Central memory CD8-positive, alpha-beta T cell (primary cell): ENCODE measurements at places on chromosomes 1 and 21.

- DNase-seq, result no peak
Observed at GRCh38 chr1:234985516-234986294, 142.9 kb downstream of the TOMM20 start.

DNA sequence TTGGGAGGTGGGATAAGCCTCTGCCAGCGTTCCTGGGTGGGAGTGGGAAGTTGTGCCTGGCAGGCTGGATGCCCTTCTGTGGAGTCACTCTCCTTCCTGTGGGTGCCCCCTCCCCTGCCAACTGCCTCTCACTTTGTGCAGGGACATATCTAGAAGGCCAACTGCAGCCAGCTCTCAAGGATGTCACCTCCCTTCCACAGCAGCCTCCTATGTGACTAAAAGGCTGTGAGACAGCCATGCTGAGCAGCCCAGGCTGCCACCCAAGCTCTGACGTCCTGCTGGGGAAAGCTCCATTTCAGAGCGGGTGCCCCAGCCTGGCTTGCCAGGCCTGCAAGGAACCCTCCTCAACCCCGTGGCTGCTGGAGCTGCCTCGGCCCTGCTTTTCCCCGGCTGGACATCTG lies 19.6 kb upstream of the SLC26A9 start:
- no peak for DNase-seq

- no peak for DNase-seq
Observed at GRCh38 chr1:23419180-23419579, 5.4 kb downstream of the TCEA3 start.

GRCh38 chr1:54272772-54273091 lies 72.8 kb downstream of the MRPL37 start:
- DNase-seq, result no peak

- DNase-seq, result no peak
Observed at GRCh38 chr1:87478231-87478630, 149.6 kb downstream of the LMO4 start.

DNA sequence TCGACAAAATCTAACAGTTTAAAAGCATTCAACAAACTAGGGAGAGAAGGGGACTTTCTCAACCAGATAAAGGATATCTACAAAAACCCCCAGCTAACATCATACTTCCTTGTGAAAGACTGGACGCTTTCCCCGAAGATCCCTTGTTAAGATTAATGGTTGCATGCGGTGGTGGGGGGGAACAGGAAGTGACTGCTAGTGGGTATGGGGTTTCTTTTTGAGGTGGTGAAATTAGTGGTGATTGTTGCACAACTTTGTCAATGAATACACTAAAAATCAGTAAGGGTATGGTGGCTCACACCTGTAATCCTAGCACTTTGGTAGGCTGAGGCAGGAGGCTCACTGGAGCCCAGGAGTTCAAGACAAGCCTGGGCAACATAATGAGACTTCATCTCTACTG lies 26.9 kb upstream of the EYA3 start:
- peak; percentile 15 for DNase-seq

- no peak for DNase-seq
Observed at GRCh38 chr1:63408331-63408730, 40.9 kb downstream of the ALG6 start.

- DNase-seq, result no peak
Observed at GRCh38 chr1:41255978-41256377, 13.9 kb upstream of the SCMH1 start.

GRCh38 chr21:45767071-45768006 lies 123.8 kb downstream of the PCBP3 start:
- DNase-seq, result no peak

DNA sequence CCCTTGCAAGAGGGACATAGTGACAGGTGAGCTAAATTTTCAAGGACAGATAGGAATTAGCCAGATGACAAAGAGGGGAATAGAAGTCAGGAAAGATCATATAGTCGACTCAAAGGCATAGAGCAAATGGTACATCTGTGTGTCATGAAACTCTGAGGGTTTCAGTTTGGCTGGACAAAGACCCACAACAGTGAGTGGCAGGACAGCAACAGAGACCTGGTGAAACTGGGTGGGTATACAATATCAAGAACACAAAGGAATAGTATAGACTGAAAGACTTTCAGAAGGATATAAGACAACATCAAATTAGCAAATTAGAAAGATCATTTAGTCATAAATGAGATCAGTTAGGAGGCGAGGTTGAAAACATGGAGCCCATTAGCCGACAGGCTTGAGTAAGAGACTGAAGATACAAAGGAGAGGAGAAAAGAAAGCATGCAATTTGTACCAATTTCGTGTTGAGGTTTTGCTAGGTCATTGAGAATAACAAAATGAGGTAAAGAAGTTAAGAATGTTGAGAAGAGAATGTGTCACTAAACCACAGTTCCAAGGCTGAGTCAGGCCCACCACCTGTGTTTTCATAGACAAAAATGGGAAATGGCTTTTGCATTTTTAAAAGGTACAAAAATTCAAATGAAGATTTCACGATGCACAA lies 213.8 kb downstream of the HHIPL2 start:
- DNase-seq, result no peak

DNA sequence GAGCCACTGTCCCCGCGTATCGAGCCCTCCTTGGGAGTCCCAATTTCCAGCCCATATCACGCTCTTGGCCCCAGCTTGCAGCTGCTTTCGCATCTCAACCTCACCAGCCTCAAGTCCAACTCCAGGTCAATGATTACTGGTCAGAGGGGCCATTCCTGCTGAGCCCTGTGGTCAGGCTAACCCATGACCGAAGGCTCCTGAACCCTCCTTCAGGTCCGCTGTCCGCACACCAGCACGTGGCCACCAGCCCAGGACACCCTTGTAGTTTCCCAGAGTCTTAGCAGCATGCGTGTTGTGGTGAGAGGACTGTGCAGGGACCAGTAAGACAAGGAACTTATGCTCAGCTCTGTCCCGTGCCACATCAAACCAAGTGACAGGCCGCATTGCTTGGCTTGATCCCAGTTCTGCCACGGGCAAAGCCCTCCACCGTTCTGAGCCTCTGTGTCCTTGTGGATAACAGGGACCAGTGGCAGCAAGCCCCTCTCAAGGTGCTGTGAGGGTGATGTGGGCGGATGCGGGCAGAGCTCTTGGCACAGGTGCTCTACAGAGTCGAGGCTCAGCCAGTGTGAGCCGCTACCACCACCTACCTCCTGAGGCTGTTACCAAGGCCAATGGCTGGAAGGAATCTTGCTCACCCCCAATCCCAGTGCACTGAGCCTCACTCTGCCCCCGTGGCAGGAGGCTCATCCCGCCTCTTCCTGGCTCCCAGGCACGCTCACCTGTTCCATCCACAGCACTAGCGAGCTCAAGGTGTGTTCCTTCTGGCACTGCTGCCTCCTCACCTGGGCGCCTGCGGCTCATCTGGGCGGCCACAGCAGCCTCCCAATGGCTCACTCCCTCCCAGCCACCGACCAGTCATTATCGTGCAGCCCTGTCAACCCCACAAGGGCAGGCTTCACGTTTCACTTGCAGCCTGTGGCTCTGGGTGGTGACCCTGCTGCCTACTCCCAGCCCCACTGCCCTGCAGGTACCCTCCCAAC lies 20.4 kb downstream of the KRTAP10-1 start:
- no peak for DNase-seq

DNA sequence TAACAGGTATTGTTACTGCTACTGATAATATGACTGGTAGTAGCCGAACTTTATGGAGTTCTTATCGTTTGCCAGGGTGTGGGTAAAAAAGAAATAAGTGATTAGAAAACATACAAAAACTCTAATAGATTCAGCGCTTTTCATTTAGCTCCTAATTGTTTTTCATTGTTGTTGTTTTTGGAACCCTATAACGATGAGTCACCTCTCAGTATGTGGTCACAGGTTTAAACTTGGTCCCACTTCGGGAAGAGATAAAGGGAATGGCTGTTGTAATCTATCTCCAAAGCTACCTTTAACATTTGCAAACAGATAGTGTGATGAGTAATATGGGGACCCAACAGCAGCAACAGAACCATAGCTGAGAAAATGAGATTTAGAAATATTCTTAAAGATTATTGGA lies 62.7 kb upstream of the BCL10 start:
- no peak for DNase-seq

GRCh38 chr1:162541619-162542141 lies 19.8 kb upstream of the UAP1 start:
- no peak for DNase-seq

DNA sequence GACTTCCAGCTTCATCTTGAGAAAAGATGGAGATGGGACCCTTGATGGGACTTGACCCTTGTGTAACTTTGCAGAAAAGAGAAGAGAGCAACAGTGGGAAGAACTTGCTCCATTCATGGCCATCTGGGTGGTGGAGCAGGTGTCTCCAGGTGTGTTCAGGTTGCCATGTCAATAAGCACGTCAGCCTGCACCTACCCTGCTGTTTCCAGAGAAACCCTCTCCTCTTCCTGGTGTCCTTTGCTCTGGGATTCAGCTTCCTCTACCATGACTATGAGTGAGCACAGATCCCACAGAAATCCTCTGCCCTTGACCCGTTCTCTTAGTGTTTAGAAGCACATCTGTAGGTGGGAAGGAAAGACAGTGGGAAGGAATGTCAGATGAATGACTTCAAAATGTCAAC lies 21.8 kb upstream of the OTUD3 start:
- DNase-seq, result no peak

GRCh38 chr1:110472546-110472945 lies 21.6 kb downstream of the PROK1 start:
- no peak for DNase-seq

- DNase-seq, result no peak
Observed at GRCh38 chr1:192070213-192070612, 88.0 kb upstream of the RGS18 start.

DNA sequence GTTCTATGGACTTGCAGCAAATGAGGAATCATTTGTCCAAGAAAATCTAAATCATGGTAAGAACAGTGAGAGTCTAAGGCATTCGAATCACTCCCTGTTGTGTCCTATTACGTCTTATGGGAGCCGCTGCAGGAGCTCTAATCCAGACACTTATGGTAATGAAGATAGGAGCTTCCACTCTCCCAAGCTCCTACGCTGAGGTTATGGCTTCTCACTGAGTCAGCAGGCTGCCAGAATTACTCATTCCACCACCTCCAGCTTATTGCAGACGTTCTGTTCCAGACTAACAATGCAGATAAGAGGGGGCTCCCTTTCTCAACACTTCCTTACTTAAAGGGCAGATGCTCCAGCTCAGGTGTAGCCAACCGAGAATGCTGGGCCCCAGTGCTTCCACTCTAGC lies 212.6 kb downstream of the GREM2 start:
- no peak for DNase-seq

- DNase-seq, result no peak
Observed at GRCh38 chr1:155207806-155208540, at the start of gene THBS3. Gene THBS3, minus strand, starts transcription at chr1:155207897. Its CDS starts 21 bp downstream, at chr1:155207876.

DNA sequence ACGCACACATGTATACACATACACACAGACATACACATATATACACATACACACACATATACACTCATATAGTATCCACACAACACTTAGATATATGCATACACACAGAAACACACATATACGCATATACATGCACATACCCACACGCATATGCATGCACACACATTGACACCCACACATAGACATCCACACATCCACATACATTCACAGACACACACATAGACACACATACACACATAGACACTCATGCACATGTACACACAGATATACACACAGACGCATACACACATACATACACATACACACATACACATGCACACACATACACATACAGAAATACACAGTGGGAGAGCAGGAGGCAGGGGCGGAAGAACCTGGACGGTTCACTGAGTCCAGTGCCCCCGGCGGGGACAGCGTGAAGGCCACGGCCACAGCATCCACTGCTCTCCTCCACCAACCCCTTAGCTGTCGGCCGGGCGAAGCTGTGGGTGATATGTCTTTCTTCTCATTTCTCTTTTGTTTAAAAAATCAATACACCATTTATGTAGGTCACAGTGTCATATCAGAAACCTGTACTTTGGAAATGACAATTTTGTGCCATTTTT lies 2.8 kb upstream of the C1QB start:
- no peak for DNase-seq

- DNase-seq, result no peak
Observed at GRCh38 chr1:1373051-1373814, 1.8 kb downstream of the AURKAIP1 start.

DNA sequence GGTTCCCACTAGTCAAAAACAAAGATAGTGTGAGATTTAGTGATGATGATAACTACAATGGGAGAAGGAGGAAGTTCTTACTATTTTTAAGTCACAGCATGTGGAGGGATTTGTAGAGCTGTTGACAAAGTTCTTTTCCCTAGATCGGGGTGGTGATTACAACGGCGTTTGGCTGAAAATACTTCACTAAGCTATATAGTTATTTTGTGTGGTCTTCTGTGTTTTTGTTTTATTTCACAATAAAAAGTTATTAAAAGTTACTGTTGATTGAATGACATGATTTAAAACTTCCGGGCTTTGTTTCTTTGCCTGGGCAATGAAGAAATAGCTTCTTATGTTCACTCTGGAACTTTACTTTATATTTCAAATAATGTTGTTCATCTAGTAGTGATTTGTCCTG lies 47.3 kb upstream of the SSX2IP start:
- no peak for DNase-seq

GRCh38 chr1:85091671-85092280 lies 43.5 kb upstream of the MCOLN3 start:
- no peak for DNase-seq

GRCh38 chr1:56363007-56363770 lies 216.2 kb downstream of the PLPP3 start:
- no peak for DNase-seq

GRCh38 chr1:19623523-19623922 lies 20.6 kb upstream of the NBL1 start:
- no peak for DNase-seq

DNA sequence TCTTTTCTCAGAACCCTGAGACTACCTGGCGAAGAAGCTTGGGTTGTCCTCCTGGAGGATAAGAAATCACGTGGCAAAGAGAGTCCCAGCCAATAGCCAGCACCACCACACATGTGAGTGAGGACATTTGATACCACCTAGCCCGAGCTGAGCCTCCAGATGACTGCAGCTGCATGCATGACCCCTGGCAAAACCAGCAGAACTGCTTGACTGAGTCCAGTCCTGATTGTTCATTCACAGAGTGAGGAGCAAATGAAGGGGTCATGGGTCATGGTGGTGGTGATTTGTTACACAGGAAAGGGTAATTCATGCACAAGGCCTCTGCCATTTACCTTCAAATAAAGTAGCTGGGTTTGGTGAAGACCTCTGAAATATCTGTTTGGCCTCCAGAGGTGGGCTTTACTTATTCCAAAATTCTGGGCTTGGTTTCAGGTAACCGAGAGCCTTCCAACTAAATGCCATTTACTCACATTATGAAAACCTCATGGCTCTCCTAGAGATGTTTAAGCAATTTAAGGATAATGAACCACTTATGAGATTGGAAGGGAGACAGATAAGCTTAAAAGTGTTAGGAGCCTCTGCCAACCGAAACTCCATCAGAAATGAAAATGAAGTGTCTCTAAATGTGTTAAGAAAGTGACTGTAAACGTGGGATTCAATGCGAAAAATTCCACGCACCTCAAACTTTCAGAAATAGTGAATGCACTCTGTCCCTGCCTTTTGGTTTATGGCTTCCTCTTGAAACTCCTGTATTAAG lies 163.3 kb downstream of the SLC35F3 start:
- no peak for DNase-seq

DNA sequence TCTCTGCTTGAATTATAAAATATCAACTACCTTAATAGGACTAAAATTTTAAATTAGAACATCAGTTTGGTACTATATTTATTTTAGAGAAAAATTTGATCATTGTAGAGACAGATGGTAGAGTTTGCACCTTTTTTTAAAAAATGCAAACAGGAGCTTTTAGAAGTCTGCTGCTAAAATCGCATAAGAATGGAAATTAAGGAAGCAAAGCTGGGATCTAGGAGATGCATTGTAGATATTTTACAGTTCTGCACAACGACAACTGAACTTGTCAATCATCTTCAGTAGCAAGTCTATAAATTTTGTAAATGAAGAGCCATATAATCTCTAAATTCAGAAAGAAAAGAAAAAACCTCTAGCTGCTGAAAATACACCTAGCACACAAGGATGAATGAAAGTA lies 185.6 kb upstream of the KCNK2 start:
- no peak for DNase-seq
